ENCODE measurements at places on chromosomes 11 and 22.

GRCh38 chr11:63767565-63768236 is 874 bp downstream of the ZFTA start:
- peak; percentile 54 for DNase-seq

DNA sequence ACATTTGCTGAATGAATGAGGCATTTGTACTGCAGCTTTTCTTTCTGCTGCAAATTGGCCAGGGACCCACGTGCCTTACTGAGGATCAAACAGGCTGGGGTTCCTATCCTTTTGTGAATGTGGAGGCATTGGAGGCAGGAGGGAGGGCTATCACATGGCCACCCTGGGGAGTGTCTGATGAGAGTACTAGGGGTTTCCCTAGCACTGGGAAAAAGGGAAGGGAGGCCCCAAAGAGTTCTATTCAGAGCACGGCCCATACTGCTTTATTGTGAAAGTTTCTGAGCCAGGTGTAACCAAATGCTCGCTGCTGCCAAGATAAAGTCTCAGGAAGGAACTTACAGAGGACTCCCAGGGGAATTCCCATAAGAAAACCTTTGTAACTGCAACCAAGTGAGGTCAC is 78.4 kb upstream of the ANO1 start:
- no peak for DNase-seq

DNA sequence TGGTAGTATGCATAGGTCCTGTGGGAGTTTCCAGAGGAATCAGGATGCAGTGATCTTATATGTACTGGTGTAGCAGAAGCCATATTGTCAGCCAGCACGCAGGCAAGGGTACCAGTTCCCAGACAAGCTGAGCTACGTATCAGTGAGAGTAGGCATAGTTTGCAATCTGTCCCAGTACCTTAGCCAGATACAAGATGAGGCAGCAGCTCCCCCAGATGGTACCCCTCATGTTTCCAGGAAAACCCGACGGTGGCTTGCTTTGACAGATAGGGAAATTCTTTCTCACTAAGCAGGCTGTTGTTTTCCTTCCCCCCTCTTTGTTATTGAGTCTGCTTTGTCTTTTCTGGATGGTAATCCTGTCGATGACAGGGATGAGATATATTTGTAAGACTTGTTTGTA is 109.7 kb upstream of the RRM1 start:
- DNase-seq: peak; percentile 35

DNA sequence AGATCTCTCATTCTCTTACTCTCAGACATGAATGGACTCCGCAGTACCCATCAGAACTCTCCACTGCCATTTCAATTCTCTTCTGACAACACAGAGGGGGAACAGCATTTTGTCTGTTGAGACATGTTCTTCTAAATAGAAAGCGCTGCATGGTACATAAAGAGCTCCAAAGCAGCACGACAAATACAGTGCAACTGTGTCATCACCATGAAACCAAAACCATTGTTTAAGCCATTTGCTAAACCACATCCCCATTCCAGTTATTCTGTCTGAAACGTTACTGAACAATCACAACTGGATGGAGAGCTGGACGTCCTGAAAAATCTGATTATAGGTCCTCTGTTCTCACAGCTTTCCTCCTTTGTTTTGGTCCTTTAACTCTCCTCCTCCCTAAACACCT is 17.9 kb upstream of the TENM4 start:
- no peak for DNase-seq

DNA sequence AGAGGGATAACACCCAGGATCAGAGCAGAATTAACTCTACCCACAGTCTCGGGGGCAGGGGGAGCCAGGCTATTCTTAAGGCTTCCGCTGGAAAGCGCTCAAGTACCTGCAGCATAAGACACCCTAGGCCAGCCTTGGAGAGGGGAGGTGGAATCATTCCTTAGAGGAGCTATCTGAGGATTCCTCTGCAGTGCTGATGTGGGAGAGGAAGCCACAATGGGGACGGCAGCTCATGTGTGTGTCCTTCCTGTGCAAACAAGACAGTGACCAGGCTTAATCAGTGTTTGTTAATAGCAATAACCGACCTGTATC is 382.2 kb upstream of the CADM1 start:
- DNase-seq: no peak

- no peak for DNase-seq
These were observed 185.5 kb downstream of the KIRREL3 start for GRCh38 chr11:126815111-126815510.

- DNase-seq: no peak
These were observed 32.6 kb downstream of the PRDM11 start for GRCh38 chr11:45178890-45179671.

- DNase-seq: peak; percentile 22
These were observed 88.6 kb downstream of the SNX19 start for GRCh38 chr11:130827451-130828377.

- DNase-seq: peak; percentile 16
These were observed 52.5 kb downstream of the TRIM44 start for GRCh38 chr11:35714882-35715627.

DNA sequence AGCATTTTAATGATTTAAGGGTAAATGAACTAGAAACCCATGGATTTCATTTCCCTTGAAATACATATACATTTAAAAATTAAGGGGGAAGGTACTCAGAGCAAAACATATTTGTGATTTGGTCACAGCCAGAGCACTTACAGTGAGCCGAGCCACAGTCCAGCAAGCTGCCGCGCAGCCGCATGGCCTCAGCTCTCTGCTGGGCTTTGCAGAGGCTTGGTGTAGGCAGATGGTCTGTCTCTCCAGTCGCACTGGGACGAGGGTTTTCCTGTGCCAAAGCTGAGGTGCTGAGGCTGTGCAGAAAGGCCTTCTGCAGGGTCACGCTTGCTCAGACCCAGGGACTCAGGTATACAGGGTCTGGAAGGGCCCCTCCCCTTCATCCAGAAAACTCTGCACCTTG is 367.3 kb downstream of the OPCML start:
- DNase-seq: no peak

GRCh38 chr11:30730011-30730410 is 143.9 kb upstream of the MPPED2 start:
- no peak for DNase-seq

GRCh38 chr11:18632841-18633240 is 1.3 kb downstream of the SPTY2D1 start:
- no peak for DNase-seq

DNA sequence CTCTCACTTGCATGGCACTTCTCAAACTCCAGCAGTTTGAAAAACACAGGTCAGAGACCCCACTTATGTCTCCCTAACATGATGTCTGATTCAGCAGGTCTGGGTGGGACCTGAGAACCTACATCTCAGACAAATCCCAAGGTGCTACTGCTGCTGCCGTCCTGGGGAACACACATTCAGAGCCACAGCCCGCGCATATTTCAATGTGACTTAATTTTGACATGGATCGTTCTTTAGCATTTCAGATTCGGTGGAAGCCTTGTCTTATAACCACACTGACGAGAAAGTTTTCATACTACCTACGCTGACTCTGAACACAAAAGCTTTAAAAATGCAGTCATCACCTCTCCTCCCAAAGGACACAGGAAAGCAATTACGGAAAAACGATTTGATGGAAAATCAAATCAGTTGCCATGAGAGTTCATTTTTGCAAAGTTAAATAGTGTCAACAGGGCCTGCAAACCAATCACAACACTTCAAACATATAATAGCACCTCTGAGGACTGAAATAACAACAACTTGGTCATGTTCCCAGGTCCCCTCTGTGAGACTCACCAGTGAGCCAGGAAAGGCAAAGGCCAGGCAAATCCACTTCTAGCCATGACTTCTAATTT is 132.6 kb downstream of the SHANK2 start:
- no peak for DNase-seq

DNA sequence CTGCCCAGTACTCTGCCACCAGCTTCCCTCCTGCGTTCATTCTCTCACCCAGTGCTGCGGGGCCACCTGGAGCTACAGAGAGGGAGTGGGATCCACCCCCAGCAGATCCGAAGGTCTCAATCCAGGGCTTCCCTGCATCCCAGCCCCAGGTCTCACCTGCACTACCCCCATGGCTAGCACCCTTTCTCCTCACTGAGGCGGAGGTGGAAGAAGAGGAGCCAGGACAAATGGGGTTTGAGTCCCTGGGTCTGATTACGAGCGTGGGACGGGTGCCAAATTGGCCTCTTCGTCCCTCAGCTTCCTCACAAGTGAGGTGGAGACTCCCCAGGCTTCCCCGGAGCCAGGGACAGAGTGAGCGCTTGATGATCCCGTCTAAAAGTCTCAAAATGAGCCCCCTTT is 64.2 kb downstream of the NFAM1 start:
- DNase-seq: no peak

GRCh38 chr11:108122166-108122628 is 830 bp downstream of the ACAT1 start:
- DNase-seq: no peak

DNA sequence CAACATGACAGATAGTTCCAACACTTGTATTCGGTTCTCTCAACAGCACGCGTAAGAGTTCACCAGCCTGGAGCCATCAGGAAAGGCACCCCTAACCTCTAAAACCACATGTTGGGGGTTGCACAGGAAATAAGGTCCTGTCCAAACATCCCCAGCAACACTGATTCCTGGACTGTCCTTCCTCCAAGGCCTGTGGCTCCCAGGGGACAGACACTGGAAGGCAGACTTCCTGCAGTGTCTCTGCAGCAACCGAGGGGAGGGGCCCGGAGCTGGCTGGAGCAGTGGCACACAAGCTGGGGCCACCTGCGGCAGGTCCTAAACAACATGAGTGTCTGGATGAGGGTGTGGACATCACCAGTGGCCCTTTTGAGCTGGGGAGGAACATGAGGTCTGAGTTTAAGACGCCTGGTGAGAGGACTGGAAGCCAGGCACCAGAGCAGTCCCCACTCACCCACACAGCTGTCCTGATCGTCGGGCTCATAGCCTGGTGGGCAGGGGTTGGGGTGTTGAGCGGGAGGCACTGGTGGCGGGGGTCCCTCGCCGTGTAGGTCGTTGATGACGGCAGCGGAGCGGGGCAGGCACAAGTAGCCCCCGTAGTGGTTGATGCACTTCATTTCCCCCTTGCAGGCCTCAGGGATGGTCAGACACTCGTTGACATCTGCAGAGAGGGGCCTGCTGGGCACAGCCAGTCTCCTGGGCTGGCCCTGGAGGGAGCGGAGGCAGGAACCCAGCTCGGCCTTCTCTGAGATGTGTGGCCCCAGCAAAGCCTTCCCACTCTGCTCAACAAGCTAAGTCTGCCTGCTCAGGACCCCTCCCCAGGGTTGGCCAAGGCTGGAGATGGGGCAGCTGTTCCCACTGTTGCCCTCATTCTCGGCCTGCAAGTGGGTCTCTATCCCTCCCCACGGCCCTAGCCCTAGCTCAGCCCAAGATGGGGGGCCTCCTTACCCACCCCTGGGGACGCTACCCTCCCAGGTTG is 1.6 kb downstream of the EFEMP2 start:
- no peak for DNase-seq

GRCh38 chr11:92329646-92330045 is 105.0 kb downstream of the FAT3 start:
- no peak for DNase-seq

- DNase-seq: no peak
These were observed 2.4 kb upstream of the MYBPC3 start for GRCh38 chr11:47354913-47355282.

Measured in activated CD4-positive, alpha-beta memory T cell treated with anti-CD3 and anti-CD28 coated beads, Interleukin-2, amount 10 ng/mL, durations not matched to agents 7 days and 5 days (primary cell).